ENCODE measurements at places on chromosomes 7 and 10.

- DNase-seq = no peak
Observed at GRCh38 chr7:92695308-92696261, 105.4 kb upstream of the FAM133B start.

DNA sequence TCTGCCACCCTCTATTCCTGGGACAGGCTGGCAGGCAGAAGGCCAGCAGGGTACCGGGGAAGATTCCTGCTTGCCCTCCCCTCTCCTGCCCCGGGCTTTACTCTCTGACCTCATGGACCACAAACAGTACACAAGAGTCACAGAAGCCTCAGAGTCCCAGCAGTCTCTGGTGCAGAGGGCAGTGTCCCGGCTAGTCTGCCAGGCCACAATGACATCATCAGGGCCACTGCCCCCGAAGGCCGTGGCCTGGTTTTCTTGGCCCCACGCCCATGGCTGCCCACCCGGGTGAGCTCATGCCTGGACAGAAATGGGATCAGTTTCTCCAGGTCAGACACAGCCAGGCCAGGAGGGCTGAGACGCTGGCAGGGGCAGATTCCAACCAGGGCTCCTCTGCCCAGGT is 91.9 kb downstream of the MYL10 start:
- no peak for DNase-seq

GRCh38 chr10:1557081-1557480 is 180.2 kb downstream of the ADARB2 start:
- no peak for DNase-seq

- no peak for DNase-seq
Observed at GRCh38 chr7:376306-377079, 86.5 kb downstream of the FOXL3 start.

- DNase-seq = no peak
Observed at GRCh38 chr10:113214331-113214730, 264.3 kb downstream of the TCF7L2 start.

- DNase-seq = no peak
Observed at GRCh38 chr7:15820319-15820718, 133.8 kb upstream of the MEOX2 start.
